ENCODE measurements at places on chromosomes 1 and 21.

DNA sequence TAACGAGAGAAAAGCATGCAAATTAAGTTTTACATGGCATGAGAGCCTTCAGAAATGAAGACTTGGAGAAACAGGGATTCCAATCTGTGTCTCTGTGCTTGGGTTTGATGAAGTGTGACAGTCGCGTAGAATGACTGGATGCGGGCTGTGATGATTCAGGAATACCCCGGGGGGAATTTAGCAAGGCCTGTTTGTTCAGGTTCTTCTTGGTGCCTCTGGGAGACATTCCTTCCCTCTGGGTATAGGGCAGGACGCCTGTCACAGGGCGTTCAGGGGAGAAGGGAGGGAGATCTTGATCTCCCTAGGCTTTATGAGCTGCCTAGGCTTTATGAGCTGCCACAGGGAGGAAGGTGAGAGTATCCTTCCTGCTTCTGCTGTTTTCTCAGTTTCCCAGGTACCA is 36.6 kb downstream of the DOP1B start:
- no peak for DNase-seq

DNA sequence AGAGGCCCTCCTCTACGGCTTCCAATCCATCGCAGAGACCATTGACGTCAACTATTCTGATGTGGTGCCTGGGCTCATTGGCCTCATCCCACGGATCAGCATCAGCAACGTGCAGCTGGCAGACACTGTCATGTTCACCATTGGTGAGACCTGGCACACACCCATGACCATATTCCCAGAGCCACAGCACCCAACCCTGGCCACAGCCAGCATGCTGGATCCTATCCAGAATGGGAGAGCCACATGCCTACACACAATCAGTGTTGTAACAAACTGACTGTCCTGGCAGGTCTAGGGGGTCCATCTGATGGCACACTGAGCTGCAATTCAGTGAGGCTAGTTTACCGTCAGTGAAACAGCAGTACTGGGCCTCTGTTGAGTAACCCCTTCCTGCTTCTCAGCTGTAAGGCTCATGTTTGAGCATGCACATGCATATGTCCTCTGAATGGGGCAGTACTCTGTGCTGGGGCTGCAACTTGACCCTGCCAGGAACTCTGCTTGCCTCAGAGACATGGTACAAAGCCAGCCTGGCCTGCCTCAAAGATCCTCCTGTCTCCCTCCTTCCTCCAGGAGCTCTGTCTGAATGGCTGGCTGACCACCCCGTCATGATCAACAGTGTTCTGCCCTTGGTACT is 10.8 kb downstream of the IPO13 start:
- no peak for DNase-seq

- no peak for DNase-seq
These were observed 108.6 kb downstream of the OLFML2B start for GRCh38 chr1:161915051-161915503.

GRCh38 chr1:29243023-29243870 is 6.9 kb downstream of the PTPRU start:
- DNase-seq: no peak

All from NCI-H146 (cell line).